ENCODE measurements at places on chromosomes 16 and 17. TPM values are rescaled to one million over a fixed set of nuclear protein-coding genes. Genes with fewer than 3 reads are reported as not detected.

SLC38A7 gene
- total RNA-seq: 20.1 TPM

ITGAX gene
- 1.8 TPM for total RNA-seq

SDK2 gene
- total RNA-seq: 16.2 TPM

ZNF469 gene
- 11.7 TPM for total RNA-seq

HS3ST3A1 gene
- total RNA-seq: 22.7 TPM
